Stomach (tissue), 19 donors: ENCODE measurements at places on chromosomes 11 and 22.

- no peak for DNase-seq
These were observed 94.9 kb downstream of the LARGE2 start for GRCh38 chr11:46017341-46017740.

- DNase-seq = no peak
These were observed 7.2 kb downstream of the MUC5B start for GRCh38 chr11:1230121-1230455.

- DNase-seq = no peak
These were observed 5.4 kb upstream of the CRTAM start for GRCh38 chr11:122832721-122833470.

DNA sequence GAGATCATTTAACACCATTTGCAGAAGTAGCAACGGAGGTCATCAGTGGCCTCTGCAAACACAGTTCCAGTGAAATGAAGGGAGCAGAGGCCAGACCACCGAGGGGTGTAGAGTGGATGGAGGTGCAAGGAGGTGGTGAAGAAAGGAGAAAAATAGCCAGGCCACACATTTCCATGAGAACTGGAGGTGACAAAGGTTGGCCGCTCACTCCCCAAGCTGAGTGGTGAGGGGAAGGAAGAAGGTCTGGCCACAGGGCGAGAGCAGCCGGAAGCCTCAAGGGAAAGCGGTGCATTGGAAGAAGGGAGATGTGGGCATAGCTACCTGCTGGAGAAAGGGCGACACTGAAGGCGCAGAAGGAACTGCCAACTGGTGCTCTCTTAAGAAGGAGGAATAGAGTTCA, 20.1 kb upstream of the TMPRSS4 start:
- no peak for DNase-seq
